ENCODE measurements at places on chromosomes 13 and 19.

DNA sequence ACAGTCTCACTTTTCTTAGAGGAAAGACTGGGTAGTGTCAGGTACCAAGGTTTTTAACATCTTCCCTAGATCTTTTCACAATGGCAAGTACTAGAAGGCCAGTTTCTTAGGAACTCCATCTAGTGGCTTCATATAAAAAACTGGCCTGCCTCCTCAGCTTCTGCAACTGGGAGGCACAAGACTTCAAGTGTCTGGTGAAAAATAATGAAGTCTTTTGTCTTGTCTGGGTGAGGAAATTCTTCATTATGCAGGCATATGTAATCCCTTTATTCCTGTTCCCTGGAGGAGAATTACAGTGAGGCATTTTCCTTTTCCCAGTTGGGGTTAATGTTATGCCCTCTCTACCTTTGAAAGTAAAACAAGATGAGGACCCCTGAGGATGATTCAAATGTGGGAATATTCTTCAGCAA lies 300.5 kb downstream of the NALCN start:
- DNase-seq = no peak

- peak; percentile 30 for DNase-seq
These were observed 595 bp downstream of the ZNF440 start for GRCh38 chr19:11814700-11815035.

DNA sequence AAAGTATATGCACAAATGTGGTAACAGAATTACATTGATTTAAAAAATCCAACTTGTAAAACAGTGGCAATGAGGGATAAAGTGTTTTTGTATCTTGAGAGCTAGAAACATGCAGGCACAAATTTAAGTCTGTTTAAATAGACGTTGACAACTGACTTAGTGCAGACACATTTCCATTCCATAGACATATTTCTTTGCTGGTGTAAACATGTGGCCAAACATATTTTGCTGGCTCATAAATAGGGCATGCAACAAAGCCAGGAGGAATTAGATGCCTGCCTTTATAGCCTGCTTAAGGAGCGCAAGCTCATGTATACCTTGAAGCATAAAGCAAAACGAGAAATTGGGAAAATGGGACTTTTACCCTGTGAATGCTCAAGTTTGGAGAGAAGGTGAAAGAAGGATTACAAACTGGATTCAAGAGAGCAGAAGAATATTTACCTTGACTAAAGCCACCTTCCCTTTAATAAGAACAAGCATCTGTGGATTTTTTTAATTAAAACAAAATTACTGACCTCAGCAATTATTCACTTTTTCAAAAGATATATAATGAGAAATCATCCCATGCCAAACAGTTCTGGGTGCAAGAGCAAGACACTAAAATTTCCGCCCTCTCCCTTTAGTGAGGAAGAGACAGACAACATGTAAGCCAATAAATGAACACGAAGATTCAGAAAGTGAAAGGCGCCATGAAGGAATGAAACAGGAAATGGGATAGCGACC lies 71.0 kb downstream of the DCT start:
- DNase-seq = no peak

- DNase-seq = no peak
These were observed 1.9 kb downstream of the PRX start for GRCh38 chr19:40411125-40411842.

- peak; percentile 38 for DNase-seq
These were observed at the start of gene FBXO17 for GRCh38 chr19:38975214-38975860. TSS of gene FBXO17 (minus strand) at chr19:38975742. CDS start at chr19:38950319, 25,423 bp downstream.

DNA sequence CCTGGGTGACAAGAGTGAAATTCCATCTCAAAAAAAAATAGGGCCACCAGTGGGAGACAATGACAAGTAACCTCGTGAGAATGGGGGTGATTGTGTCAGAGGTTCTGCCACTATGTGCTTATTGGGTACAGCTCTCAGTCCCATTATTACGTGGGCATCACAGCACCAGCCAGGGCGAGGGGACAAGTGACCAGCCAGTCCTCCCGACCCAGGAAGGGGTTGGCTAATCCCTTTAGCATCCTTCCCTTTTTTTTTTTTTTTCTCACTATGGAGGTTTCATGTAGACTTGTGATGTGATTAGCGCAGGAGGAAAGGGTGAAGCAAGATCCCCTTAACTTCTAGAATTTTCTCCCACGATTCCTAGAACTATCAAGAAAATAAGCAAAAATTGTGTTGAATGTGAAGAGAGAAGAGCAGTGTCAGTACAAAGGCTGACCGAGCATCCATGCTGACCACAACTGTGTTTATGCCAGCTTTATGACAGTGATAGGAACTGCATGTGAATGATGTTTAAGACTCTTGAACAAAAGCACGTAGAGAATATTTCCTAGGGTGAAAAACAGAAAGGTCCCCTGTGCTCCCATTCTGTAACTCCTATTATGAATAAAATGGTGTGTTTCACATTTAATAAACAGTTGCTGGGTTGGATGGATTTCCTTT lies 50.0 kb downstream of the ALOX5AP start:
- DNase-seq = no peak

DNA sequence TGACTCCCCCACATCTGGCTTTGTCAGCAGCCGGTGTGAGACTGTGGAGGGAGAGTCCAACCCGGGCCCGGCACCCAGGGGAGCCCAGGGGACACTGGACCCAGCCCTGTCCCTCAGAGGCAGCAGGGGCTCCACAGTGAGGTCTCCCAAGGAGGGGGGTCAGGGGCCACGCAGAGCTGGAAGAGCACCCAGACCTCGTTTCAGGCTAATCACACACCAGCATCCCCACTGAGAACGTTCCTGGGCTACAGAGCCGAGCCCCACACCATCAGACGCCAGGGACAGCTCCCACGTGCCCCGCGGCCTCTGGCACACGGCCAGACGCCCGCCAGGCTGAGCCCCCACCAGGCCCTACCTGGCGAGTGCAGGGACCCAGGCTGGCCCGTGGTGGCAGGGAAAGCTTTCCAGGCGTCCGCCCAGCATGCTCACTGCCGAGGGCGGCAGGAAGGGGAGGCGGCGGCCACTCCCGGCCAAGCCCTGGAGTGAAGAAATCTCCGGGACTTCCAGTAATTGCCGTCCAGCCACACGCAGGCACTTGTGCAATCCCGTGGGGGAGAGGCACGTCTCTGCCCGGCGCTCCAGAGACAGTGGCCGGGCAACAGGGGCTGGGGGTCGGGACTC lies 19.2 kb downstream of the SBNO2 start:
- DNase-seq = no peak

DNA sequence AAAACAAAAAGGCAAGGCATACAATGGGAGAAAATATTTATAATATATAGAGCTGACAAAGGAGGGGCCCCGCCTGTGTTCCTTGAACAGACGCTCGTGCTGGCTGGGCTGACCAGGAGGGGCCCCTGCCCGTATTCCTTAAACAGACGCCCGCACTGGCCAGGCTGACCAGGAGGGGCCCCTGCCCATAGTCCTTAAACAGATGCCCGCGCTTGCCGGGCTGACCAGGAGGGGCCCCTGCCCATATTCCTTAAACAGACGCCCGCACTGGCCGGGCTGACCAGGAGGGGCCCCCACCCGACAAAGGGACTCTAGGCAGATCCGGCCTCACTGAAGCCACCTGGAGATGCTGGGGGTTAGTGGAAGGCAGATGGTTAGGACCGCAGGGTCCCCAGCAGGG lies 9.3 kb downstream of the ADPRHL1 start:
- DNase-seq = no peak

DNA sequence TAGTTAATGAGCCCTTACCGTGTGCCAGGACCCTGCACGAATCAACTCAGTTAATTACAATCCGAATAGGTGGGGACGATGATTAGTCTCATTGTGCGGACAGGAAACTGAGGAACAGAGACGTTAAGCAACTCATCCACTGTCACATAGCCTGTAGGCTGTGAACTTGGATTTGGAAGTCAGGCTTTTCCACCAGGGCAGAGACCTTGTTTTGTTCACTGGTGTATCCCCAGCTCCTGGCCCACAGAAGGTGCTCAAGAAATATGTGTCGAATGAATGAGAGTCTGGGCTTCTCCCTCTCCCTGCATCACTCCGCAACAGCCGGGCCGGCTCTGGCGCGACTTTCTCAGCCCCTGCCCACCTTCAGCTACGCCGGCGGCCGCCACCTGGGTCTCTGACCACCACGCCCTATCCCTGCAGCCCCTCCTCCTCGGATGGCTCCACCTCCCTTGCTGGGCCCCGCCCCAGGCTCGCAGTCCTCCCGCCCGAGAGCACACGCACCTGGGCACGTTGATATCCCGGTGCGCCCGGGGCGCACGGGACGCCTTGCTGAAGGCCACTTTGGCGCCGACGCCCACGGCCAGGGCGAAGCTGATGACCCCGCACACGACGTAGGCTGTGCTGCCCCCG lies 1.3 kb downstream of the SHISA7 start:
- DNase-seq = no peak

- DNase-seq = no peak
These were observed 13.8 kb downstream of the ATP11A start for GRCh38 chr13:112703449-112704284.

- peak; percentile 75 for DNase-seq
These were observed 22.4 kb downstream of the EPSTI1 start for GRCh38 chr13:42969565-42970172.

DNA sequence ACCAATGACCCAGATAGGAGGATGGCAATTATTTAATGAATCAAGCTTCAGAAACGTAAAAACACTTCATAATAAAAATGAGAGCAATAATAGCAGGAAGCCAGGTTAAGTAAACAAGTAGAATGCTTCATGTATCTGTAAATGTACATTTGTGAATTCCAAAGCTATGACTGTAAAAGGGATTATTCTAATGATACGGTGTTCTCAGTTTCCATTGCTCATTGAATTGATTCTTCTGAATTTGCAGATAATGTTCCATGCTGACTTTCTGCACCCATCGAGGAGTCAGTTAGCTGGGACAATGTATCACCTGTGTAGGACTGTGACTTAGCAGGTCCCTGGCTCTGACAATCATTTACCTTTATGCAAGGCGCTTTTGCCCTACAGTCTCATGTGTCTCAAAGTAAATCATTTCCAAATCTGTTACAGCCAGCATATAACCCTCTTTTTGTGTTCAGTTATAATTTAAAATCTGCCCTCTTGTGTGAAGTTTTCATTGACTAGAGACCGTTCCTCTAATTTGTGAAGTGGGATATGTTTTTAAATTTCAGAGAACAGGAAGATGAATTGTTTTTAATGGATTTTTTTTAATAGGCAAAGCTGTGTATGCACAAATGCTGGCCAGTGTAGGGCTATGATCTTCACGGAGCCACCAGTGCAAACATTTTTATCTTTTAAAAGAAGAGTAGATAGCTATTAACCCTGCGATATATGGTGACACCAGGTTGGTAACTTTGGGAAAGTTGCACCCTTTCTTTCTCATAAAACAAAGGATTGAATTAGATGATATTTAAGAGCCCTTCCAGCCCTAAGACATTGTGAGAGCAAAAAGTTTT lies 267.1 kb downstream of the KLF5 start:
- no peak for DNase-seq

- DNase-seq = no peak
These were observed 9.6 kb downstream of the SLC35E1 start for GRCh38 chr19:16562608-16563025.

DNA sequence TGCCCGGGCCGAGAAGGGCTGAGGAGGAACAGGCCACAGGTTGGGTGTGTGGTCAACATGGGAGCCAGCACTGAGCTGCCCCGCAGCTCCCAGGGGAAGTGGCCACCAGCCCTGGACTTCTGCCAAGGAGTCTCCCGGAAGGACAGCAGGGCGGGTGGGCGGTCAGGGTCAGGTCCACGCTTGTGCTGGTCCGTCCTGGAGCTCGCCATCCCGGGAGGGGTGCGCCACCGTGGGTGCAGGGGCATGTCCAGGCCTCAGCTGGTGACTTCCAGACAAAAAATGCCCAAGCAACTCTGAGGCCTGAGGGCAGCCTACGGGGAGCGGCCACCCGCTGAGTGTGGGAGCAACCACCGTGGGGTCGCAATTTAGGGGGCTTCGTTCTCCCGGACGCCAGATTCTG lies 21.4 kb upstream of the SLC15A1 start:
- no peak for DNase-seq

GRCh38 chr19:44692379-44692721 lies 6.6 kb upstream of the CEACAM16 start:
- no peak for DNase-seq

DNA sequence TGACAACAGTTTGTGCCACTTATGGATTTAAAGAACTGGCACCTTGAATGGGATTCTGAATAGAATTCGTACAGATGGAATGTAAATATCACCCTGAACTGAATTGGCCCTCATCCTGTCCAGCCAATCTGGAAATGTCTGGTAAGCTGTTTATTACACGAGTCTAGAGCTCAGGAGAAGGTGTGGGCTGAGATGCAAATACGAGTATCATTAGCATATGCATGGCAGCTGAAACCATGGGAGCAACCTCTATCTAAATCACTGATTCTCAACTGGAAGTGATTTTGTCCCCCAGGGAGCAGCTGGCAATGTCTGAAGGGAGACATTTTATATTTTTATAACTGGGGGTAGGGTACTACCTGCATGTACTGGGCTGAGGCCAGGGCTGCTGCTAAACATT lies 15.6 kb upstream of the VWA8 start:
- no peak for DNase-seq

DNA sequence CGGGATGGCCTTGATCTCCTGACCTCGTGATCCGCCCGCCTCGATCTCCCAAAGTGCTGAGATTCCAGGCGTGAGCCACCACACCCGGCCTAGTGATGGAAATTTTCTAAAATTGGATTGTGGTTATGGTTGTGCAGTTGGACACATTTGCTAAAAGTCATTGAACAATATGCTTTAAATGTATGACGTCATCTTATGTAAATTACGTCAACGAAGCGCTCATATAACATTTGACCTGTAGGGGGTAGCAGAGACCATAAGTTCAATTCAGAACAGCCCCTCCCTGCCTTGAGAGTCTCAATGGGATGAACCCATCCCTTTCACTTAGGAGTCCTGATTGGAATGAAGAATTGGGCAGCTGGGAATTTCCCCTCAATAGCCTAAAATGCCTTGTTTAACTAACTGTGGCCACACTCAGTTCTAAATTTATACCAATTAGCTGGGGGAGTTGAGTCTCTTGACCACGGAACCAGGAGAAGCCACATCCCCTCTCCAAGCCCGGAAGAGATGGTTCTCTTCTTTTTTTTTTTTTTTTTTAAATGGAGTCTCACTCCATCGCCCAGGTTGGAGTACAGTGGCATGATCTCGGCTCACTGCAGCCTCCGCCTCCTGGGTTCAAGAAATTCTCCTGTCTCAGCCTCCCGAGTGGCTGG lies 15.2 kb upstream of the TLE6 start:
- DNase-seq = peak; percentile 80

DNA sequence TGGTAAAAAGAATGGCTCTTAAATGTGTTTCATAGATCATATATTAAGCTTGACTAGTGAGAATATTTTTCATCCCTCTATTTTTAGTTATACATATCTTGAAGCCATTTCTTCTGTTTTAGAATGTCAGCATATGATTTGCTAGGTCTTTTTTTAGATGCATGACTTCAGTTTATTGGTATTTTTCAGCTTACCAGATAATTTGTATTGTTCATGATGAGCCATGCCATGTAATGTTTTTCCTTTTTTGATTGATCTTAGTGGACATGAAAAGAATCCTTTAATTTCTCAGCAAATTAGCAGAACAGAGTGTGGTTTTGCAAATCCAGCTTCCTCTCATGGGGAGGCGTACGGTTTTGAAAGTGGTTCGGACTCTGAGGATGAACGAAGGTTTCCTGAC lies 168.5 kb downstream of the LMO7 start:
- no peak for DNase-seq
